Right ventricle myocardium superior (tissue), 1 donor: ENCODE measurements at places on chromosomes 2 and 18. TPM values are rescaled to one million over a fixed set of nuclear protein-coding genes. Genes with fewer than 3 reads are reported as not detected.

DNA sequence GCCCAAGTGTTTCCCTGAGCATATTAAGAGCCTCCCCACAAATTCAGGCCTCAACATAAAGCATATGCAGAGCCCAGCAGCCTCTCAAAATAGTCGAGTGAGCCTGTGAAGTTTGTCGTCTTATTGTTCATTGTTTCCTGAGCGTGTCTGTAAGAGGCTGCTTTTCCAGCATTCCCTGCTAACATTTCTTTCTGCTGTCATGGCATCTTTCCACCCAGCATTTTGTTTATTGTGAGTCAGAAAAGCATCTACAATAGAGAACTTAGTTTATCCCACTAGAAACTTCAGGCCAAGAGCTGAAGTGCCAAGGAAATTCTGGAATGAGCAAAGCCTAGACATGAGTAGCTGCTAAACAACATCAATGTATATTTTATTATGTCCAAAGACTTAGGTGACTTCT lies 46.3 kb upstream of the STAM2 start:
- DNase-seq: no peak

- DNase-seq: no peak
Observed at GRCh38 chr2:201127152-201127511, 11.2 kb downstream of the CFLAR start.

- no peak for DNase-seq
Observed at GRCh38 chr18:13026583-13027270, 35.6 kb downstream of the CEP192 start.

DNA sequence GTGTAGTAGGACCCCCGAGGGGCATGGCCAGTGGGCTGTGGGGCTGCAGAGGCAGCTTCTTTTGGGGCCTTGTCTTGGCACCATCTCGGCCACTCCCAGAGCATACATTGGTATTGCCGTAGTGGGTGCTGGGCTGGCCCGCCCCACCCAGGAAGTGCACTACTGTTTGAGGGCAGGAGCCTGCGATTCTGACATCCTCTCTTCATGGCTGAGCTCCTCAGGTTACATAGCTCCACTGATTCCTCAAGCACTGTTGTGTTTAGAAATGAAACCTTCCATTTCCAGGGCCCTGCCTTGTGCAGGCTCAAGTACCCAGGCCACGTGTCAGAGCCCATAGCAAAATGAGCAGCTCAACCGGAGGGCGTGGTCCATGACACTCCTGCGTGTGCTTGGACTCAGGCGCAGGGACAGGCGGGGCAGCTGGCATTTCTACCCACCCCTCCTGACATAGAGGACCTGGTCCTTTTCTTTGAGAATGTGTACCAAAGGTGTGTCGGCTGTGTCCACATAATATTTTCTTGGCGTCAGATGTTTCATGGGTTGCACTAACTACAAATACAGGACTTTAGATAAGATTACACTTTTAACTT lies 67.9 kb downstream of the DGKD start:
- no peak for DNase-seq

DNA sequence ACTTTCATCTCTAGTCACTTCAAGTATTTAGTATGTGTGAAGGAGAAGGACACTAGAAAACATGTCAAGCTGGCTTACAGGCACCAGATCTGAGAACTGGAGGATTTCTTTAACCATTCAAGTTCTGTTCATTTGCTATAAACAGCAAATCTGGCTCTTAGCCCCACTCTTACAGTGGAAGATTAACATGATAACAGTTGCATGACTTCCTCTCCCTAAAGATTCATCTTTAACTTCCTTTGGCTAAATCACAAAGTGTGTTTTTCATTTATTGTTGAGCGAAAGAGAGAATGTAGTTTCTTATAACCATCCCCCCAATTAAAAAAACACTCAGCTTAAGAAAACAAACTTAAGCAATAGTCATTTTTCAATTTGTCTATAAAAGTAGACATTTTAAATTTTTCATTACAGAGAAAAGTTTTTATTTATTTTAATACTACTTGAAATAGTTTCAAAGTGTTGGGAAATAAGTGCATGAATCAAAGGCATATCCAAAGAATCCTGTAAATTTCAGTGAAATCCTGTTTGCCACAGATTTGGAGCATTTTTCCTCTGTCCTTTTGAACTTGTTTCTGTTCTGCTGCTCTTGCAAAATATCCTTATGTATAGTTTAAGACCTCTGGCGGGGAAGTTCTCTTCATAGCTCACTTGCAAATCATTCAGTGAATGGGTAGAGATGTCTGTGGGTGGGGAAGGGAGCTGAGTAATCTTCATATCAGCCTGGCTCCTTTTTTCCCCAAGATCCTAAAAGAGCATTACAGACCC lies 241.0 kb upstream of the RBBP8 start:
- DNase-seq: no peak

DNA sequence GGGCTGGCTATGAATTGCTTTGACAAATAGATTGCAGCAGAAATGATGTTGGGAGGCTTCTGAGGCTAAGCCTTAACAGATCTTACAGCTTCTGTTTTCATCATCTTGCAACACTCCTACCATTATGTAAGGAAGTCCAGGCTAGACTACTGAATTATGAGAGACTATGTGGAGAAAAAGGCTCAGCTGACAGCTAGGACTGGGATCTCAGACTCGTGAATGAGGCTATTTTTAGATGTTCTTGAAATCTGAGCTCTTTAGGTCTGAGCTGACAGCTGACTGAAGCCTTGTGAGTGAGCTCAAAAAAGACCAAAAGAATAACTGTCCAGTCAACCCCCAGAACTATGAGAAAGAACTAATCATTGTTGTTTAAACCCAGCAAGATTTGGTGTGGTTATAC lies 70.3 kb downstream of the VWC2L start:
- DNase-seq: no peak

- DNase-seq: no peak
Observed at GRCh38 chr2:214107726-214108125, 303.1 kb upstream of the VWC2L start.

Gene IL36A
- total RNA-seq: not detected

- no peak for DNase-seq
Observed at GRCh38 chr2:153189091-153189888, 289.3 kb downstream of the RPRM start.

GRCh38 chr2:10507106-10507505 lies 59.0 kb upstream of the ODC1 start:
- no peak for DNase-seq

Gene SGPP2
- 15.3 TPM for total RNA-seq

DNA sequence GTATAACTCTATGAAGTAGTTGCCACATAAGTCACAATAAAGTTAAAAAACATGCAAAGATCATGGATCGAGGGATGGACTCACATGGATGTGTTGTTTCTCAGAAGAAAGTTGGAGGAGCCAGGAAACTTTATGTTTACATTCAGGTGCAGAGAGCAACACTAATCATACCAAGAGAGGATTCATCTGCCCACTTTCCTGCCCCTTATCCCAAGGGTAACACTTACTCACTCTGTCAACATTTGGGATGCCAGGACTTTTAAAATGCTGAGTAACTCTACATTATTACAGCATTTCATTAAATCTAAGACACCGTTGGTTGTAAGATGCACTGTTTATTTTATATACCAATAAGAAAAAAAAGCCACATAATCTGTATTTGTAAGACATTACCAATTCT lies 170.4 kb downstream of the KCNE4 start:
- no peak for DNase-seq
